ENCODE measurements at places on chromosomes 5 and 9.

DNA sequence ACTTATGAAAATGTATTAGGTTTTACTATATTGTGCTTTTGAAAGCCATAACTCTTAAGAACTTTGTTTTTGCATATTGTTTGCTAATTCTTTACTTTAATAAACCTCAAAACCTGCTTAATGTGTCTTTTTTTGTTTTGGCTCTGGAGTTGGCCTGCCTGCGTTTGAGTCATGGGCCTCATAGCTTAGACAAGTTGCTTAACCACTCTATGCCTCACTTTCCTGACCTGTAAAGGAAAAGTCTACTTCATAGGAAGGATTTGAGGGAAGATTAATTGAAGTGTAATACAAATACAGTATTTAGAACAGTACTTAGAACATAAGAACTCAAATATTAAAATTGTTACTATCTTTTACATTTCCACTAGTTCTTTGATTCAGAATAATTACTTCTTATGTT, 10.3 kb downstream of the SMIM32 start:
- H3K4me3 ChIP-seq: no peak overlapping the region
- peaks cover 4% of the 10 kb centered on the region for H3K36me3 ChIP-seq
- no peak overlapping the region for H3K27ac ChIP-seq

DNA sequence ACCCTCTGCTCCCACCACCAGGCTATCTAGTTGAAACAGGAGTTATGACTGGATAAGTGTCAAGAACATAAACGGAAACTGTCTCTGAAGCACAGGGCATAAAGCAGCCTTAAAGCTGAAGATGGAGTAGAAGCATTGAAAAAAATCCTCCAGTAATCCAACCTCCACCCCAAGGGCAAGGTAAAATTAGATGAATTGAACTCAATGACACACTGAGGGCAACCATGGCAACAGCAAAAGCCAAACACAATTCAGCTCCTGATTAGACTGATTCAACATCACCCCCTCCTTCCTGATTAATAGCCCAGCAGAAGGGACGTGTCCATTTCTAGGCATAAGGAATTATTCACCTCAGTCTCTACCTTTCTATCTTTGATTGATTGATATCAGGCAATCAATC, 183.2 kb upstream of the MAP3K1 start:
- H3K36me3 ChIP-seq: no peaks in the 10 kb centered on the region
- H3K27ac ChIP-seq: peak overlapping the region; percentile 71
- no peaks in the 10 kb centered on the region for H3K27me3 ChIP-seq
- no peak overlapping the region for H3K4me3 ChIP-seq

- no peaks in the 10 kb centered on the region for H3K36me3 ChIP-seq
- no peak overlapping the region for H3K4me3 ChIP-seq
- no peaks in the 10 kb centered on the region for H3K4me1 ChIP-seq
- DNase-seq: no peak
- no peak overlapping the region for H3K27ac ChIP-seq
- peaks cover 2% of the 10 kb centered on the region for H3K27me3 ChIP-seq
Observed at GRCh38 chr5:170427672-170428236, 38.6 kb upstream of the KCNMB1 start.

- no peaks in the 10 kb centered on the region for H3K27me3 ChIP-seq
- peaks cover 59% of the 10 kb centered on the region for H3K4me1 ChIP-seq
- DNase-seq: no peak
Observed at GRCh38 chr5:124698770-124699169, 47.7 kb downstream of the ZNF608 start.

GRCh38 chr5:10118150-10118549, 131.5 kb downstream of the ATPSCKMT start:
- no peak for DNase-seq
- no peaks in the 10 kb centered on the region for H3K27me3 ChIP-seq
- H3K27ac ChIP-seq: no peak overlapping the region
- H3K36me3 ChIP-seq: no peaks in the 10 kb centered on the region
